Chondrocyte (in vitro differentiated cells): ENCODE measurements at places on chromosomes 11 and 22. TPM values are rescaled to one million over a fixed set of nuclear protein-coding genes. Genes with fewer than 3 reads are reported as not detected.

DNA sequence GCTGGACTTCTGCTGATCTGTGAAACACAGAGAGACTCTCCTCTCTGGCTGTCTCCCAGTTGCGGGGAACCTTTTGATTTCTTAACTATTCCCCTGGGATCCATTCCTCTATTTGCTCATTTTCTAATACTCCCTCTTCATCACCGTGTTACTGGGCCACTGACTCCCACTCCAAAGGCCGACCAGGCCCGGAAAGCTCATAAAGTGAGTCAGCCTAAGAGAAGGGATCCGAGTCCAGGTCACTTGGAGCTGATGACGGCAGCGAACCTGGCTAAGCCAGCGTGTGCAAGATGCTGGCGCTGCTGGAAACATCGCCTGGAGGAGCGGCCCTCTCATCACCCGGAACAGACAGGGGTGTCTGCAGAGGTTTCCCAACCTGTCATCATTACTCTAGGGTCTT is 112.8 kb downstream of the FBXO7 start:
- H3K27ac ChIP-seq: no peak overlapping the region
- no peak for DNase-seq
- no peak overlapping the region for H3K4me3 ChIP-seq
- H3K4me1 ChIP-seq: peaks cover 25% of the 10 kb centered on the region
- H3K36me3 ChIP-seq: peaks cover 3% of the 10 kb centered on the region
- peaks cover 3% of the 10 kb centered on the region for H3K27me3 ChIP-seq

DNA sequence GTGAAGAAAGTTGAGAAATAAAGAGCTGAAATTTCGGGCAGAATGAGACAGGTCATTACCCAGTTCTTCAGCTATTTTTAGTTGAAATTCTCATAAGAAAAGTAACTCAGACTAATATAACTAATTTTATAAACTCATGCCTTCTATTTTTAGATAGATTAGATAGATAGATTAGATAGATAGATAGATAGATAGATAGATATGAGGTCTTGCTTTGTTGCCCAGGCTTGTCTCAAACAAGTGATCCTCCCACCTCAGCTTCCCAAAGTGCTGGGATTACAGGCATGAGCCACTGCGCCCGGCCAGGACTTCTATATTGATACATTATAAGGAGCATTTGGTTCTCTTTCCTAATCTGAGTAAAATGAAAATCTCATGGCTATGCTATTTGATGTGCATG is 26.9 kb upstream of the OR8G1 start:
- DNase-seq: no peak
- no peak overlapping the region for H3K4me3 ChIP-seq
- H3K27ac ChIP-seq: no peak overlapping the region
- peaks cover 18% of the 10 kb centered on the region for H3K27me3 ChIP-seq
- H3K36me3 ChIP-seq: no peaks in the 10 kb centered on the region

IGSF22 gene
- not detected in 3 replicates for total RNA-seq

USP2 gene
- 2.1 to 4.1 TPM (median 3.6 TPM) in 3 replicates for total RNA-seq

PARVG gene
- total RNA-seq: 0.15 to 0.27 TPM in 2 of 3 replicates, not detected in the other

MMP11 gene
- total RNA-seq: 68.4 to 172 TPM (median 169 TPM) in 3 replicates

- peak; percentile 68 for DNase-seq
- H3K4me3 ChIP-seq: no peak overlapping the region
- H3K27ac ChIP-seq: no peak overlapping the region
- H3K36me3 ChIP-seq: peaks cover 9% of the 10 kb centered on the region
Measured at GRCh38 chr11:69654660-69655478, 13.9 kb downstream of the CCND1 start.

GRCh38 chr11:66787934-66788758 is 55.1 kb upstream of the RCE1 start:
- no peak for DNase-seq
- H3K27ac ChIP-seq: no peak overlapping the region
- peaks cover 6% of the 10 kb centered on the region for H3K36me3 ChIP-seq
- H3K4me3 ChIP-seq: no peak overlapping the region
- no peaks in the 10 kb centered on the region for H3K27me3 ChIP-seq
- H3K4me1 ChIP-seq: peaks cover 5% of the 10 kb centered on the region

DNA sequence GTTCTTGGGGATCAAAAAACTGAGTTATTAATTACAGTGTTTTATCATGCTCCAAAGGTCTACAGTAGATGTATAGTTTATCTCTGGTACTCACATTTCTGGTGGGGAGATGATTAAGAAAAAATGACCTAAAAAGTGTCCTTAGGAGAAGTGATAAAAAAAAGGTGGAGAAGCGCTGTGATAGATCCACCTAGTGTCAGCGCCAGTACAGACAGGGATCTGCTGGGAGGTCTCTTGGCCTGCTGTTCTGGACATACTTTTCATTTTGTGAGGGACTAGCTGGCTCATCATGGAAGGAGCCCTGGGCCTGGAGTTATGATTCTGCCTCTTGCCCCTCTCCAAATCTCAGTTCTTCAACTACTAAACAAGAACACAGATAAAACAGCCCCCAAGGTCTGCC is 2.9 kb downstream of the ELF5 start:
- no peak overlapping the region for H3K4me3 ChIP-seq
- peaks cover 1% of the 10 kb centered on the region for H3K27me3 ChIP-seq
- no peak overlapping the region for H3K27ac ChIP-seq
- DNase-seq: no peak

- H3K36me3 ChIP-seq: peaks cover 5% of the 10 kb centered on the region
- H3K27me3 ChIP-seq: no peaks in the 10 kb centered on the region
- no peak overlapping the region for H3K27ac ChIP-seq
- H3K4me3 ChIP-seq: no peak overlapping the region
- peaks cover 32% of the 10 kb centered on the region for H3K4me1 ChIP-seq
Measured at GRCh38 chr11:86726118-86726753, 53.8 kb upstream of the ME3 start.

GRCh38 chr11:2772544-2773031 is 72.8 kb upstream of the KCNQ1OT1 start:
- peak; percentile 46 for DNase-seq
- H3K4me3 ChIP-seq: no peak overlapping the region
- H3K36me3 ChIP-seq: no peaks in the 10 kb centered on the region
- H3K27ac ChIP-seq: no peak overlapping the region
- peaks cover 11% of the 10 kb centered on the region for H3K27me3 ChIP-seq

- no peak overlapping the region for H3K4me3 ChIP-seq
- peaks cover 60% of the 10 kb centered on the region for H3K4me1 ChIP-seq
- peaks cover 47% of the 10 kb centered on the region for H3K36me3 ChIP-seq
- no peaks in the 10 kb centered on the region for H3K27me3 ChIP-seq
- no peak for DNase-seq
- no peak overlapping the region for H3K27ac ChIP-seq
Measured at GRCh38 chr11:62888406-62888805, 7.7 kb downstream of the SLC3A2 start.

AQP11 gene
- 1.5 to 2.1 TPM (median 1.6 TPM) in 3 replicates for total RNA-seq

- no peak for DNase-seq
- peak overlapping the region; percentile 98 for H3K27ac ChIP-seq
- H3K36me3 ChIP-seq: peaks cover 54% of the 10 kb centered on the region
- no peaks in the 10 kb centered on the region for H3K27me3 ChIP-seq
Measured at GRCh38 chr22:36326178-36327161, 61.3 kb downstream of the MYH9 start.

DNA sequence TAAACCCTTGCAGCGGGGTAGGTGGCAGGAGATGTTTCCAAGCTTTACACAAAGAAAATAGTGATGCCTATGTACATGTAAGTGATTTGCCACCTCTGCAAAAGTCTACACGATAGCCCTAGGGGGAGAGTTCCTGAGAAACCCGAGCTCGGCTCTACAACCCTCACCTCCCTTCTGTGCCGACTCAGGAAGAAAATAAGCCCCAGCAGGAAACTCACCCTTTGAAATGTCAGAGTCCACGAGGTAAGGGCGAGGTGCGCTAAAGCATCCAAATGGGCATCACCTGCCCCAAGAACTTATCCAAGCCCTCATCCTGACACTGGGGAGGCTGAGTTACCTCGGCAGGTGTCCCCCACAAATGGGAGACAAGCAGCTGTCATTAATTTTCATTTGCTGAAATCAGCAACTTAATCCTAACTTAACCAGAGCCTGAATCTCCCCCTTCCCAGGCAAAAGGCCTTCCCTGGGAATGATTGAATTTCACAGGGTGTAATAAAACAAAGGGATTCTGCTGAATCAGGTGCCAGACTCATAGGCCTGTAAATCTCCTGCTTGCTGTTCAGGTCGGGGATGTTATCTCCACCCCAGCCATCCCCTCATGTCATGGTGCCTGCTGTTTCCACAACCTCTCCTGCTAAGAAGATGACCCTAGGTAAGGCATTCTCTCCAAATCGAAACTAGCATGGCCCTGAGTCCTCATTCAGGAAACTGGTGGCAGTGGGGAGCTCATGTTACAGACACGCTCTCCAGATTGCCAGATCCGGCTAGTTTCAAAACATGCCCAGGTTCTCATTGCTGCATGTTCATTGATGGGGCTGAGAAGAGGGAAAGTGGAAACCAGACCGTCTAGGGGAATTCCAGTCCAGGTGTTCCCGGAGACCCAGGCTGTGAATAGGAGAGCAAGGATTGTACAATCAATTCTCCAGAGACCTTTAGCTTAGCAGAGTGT is 105.3 kb upstream of the KIRREL3 start:
- no peak overlapping the region for H3K4me3 ChIP-seq
- peaks cover 20% of the 10 kb centered on the region for H3K27me3 ChIP-seq
- no peak overlapping the region for H3K27ac ChIP-seq
